Neural crest cell (in vitro differentiated cells): ENCODE measurements at places on chromosomes 13 and 19. TPM values are rescaled to one million over a fixed set of nuclear protein-coding genes. Genes with fewer than 3 reads are reported as not detected.

Gene SIGLEC10
- total RNA-seq, result not detected in 2 replicates

Gene ZNF99
- not detected in 2 replicates for total RNA-seq

- H3K27ac ChIP-seq, result no peak overlapping the region
- H3K27me3 ChIP-seq, result no peaks in the 10 kb centered on the region
- no peak for DNase-seq
- H3K36me3 ChIP-seq, result no peaks in the 10 kb centered on the region
- H3K4me3 ChIP-seq, result no peak overlapping the region
Observed at GRCh38 chr13:65143920-65144319, 2086.2 kb downstream of the PCDH9 start.

GRCh38 chr19:46256855-46257254 is 27.3 kb downstream of the IGFL1 start:
- H3K4me3 ChIP-seq, result no peak overlapping the region
- no peak overlapping the region for H3K27ac ChIP-seq
- no peak for DNase-seq
- peaks cover 21% of the 10 kb centered on the region for H3K27me3 ChIP-seq
- H3K36me3 ChIP-seq, result no peaks in the 10 kb centered on the region

DNA sequence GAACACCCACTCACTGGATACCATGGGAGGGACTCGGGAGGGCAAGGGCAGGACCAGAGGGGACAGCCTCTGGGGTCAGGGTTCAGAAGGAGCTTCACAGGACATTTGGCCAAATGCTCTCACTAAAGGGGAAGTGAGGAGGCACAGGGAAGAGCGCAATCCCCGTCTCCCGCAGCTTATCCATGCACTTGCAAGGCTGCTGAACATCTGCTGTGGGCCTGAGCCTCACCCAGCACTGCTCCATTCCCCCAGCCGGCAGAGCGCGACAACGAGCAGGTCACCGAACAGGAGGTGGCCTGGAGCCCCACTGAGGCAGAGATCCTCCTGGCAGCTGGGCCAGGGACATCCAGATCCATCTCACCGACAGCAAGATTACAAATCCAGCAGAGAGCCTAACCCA is 23.3 kb downstream of the ELAVL1 start:
- H3K36me3 ChIP-seq, result peaks cover 4% of the 10 kb centered on the region
- no peaks in the 10 kb centered on the region for H3K27me3 ChIP-seq
- no peaks in the 10 kb centered on the region for H3K4me1 ChIP-seq
- no peak overlapping the region for H3K4me3 ChIP-seq

- H3K27ac ChIP-seq, result no peak overlapping the region
- peaks cover 7% of the 10 kb centered on the region for H3K4me1 ChIP-seq
- H3K36me3 ChIP-seq, result peaks cover 30% of the 10 kb centered on the region
- no peak overlapping the region for H3K4me3 ChIP-seq
Observed at GRCh38 chr19:11066326-11066725, 22.9 kb upstream of the LDLR start.

- H3K4me1 ChIP-seq, result no peaks in the 10 kb centered on the region
- no peaks in the 10 kb centered on the region for H3K36me3 ChIP-seq
- DNase-seq, result no peak
Observed at GRCh38 chr13:36163809-36164308, 32.7 kb upstream of the DCLK1 start.

- no peak for DNase-seq
- peaks cover 7% of the 10 kb centered on the region for H3K4me1 ChIP-seq
- H3K36me3 ChIP-seq, result no peaks in the 10 kb centered on the region
Observed at GRCh38 chr19:29247051-29247450, 34.1 kb upstream of the UQCRFS1 start.

GRCh38 chr19:33444562-33445441 is 71.3 kb downstream of the CEBPG start:
- no peak overlapping the region for H3K4me3 ChIP-seq
- no peaks in the 10 kb centered on the region for H3K27me3 ChIP-seq
- H3K27ac ChIP-seq, result peak overlapping the region; percentile 35

DNA sequence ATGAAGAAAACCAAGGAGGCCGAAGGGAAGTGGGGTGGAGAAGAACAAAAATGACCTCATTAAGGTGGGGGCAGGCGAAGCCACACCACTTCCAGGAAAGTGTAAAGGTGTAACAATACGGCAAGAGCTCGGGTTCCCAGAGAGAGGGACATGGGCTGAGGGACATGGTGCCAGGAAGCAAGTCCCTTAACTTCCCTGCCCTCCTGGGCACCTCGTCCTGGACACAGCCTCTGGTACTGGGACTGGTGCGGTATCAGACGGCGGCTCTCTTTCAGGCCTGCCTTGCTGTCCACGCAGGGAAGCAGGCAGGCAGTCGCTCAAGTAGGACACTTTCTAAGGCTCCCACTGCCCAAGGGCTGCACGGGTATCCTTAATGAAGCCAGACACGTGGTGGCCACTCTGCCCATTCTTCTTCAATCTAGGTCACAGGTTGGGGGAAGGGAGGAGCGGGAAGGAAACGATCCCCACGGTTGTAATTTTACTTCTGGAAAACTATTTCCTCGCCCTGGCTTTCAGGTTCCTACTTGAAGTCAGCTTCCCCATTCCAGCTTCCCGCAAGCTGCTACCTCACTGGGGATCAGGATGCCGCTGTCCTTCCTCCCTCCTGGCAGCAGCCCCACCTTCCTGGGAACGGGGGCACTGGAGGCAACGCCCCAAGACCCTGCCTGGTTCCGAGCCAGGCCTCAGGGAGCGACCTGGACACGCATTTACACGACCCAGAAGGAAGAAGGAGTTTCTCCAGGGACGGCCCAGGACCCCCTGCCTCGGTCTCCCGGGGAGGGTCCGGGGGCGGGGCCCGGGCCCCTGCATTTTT is 1.2 kb downstream of the AP3D1 start:
- peak overlapping the region; percentile 19 for H3K27ac ChIP-seq
- no peaks in the 10 kb centered on the region for H3K36me3 ChIP-seq
- H3K4me1 ChIP-seq, result peaks cover 48% of the 10 kb centered on the region
- DNase-seq, result no peak
- H3K27me3 ChIP-seq, result no peaks in the 10 kb centered on the region
- H3K4me3 ChIP-seq, result peak overlapping the region; percentile 91

DNA sequence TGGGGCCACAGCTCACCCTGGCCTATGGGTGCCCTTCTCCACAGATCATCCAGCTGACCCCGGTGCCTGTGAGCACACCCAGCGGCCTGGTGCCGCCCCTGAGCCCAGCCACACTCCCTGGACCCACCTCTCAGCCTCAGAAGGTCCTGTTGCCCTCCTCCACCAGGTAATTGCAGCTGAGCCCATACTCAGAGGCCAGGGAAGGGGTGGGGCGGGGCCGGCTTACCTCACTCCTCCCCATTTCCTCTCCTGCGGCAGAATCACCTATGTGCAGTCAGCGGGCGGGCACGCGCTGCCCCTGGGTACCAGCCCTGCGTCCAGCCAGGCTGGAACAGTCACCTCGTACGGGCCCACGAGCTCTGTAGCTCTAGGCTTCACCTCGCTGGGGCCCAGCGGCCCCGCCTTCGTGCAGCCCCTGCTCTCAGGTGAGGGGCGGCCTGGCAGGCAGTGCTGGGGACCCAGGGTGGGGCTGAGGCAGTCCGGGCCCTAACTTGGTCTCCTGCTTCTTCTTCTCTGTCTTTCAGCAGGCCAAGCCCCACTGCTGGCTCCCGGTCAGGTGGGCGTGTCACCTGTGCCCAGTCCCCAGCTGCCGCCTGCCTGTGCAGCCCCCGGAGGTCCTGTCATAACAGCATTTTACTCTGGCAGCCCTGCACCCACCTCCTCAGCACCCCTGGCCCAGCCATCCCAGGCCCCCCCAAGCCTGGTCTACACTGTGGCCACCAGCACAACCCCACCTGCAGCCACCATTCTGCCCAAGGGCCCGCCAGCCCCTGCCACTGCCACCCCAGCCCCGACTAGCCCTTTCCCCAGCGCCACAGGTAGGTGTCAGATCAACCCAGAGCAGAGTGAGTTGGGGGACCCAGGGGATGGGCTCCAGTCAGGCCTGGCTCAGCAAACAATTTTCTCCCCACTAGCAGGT is 9.6 kb upstream of the PRR19 start:
- peaks cover 4% of the 10 kb centered on the region for H3K27me3 ChIP-seq
- H3K27ac ChIP-seq, result no peak overlapping the region
- peaks cover 8% of the 10 kb centered on the region for H3K4me1 ChIP-seq
- H3K4me3 ChIP-seq, result peak overlapping the region; percentile 3
- no peak for DNase-seq

- H3K4me1 ChIP-seq, result no peaks in the 10 kb centered on the region
- no peak overlapping the region for H3K27ac ChIP-seq
Observed at GRCh38 chr19:16168465-16169081, 4.8 kb downstream of the CIB3 start.

- H3K27ac ChIP-seq, result peak overlapping the region; percentile 3
- peaks cover 27% of the 10 kb centered on the region for H3K4me1 ChIP-seq
Observed at GRCh38 chr19:57829316-57829715, 783 bp upstream of the ZNF587B start.

DNA sequence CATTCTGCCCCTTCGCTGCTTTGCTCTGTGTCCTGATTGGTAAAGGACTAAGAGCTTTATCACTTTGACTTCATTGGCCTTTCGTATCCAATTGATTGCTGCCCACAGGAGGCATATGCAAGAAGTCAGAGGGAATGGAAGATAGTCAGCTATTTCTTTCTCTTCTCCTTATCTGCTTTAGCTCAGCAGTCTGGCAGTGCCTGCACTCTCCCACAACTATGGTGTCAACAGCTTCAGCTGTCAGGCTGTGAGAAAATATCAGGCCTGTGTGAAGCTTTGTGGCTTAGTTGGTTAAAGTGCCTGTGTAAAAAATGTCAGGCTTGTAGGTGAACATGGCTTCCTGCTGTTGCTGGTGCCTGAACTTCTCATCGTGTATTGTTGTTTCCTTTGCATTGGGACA is 243.0 kb downstream of the PCDH17 start:
- H3K27ac ChIP-seq, result no peak overlapping the region
- H3K27me3 ChIP-seq, result no peaks in the 10 kb centered on the region
- H3K36me3 ChIP-seq, result no peaks in the 10 kb centered on the region
- DNase-seq, result no peak
- H3K4me3 ChIP-seq, result no peak overlapping the region

DNA sequence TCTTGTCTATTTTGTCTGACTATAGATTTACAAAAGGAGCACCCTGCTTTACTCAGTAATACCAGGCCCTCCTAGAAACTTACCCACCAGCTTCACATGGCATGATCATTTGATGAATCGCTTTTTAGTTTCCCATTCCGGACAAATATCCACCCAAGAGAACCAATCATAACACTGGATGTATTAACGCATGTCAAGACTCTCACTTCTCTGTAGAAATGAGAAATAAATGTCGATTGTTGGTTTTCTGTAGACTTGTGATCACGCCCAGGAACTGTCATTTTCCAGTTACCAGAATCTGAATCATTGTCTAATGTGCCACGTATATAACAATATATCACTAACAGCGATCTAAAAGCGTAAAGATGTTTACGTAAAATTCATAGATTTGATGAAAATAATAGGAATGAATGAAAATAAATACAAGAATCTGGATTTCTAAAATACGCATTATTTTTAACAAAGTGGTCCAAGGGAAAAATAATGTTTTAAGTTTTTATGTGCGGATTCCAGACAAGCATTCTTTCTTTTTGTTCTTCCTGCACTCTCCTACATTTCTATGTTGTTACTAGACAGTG is 14.0 kb downstream of the CDX2 start:
- peaks cover 2% of the 10 kb centered on the region for H3K4me1 ChIP-seq
- H3K27ac ChIP-seq, result no peak overlapping the region
- no peaks in the 10 kb centered on the region for H3K36me3 ChIP-seq
- H3K4me3 ChIP-seq, result peak overlapping the region; percentile 23

DNA sequence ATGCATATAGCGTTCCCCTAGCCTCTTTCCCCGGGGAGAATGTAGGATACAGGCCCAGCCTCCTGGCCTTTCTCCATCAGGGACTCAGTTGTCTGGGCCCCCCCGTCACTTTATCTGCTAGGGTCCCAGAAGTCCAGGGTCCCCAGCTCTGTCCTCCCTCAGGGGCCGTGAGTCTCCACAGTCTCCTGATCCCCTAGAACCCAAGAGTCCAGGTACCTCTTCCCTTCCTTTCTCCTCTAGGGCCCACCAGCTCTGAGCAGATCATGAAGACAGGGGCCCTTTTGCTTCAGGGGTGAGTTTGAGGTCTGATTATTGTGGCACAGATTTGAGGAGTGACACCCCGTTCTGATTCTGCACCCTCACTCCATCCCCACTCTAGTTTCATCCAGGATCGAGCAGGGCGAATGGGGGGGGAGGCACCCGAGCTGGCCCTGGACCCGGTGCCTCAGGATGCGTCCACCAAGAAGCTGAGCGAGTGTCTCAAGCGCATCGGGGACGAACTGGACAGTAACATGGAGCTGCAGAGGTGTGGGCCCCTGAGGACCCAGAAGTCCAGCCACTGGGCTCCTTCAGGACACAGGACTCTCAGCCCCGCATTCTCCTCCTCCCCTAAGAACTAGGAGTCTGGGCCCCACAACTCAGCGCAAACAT is 758 bp downstream of the BAX start:
- H3K4me3 ChIP-seq, result peak overlapping the region; percentile 87
- H3K27ac ChIP-seq, result peak overlapping the region; percentile 35
- H3K4me1 ChIP-seq, result peaks cover 22% of the 10 kb centered on the region
- no peaks in the 10 kb centered on the region for H3K27me3 ChIP-seq
- peaks cover 11% of the 10 kb centered on the region for H3K36me3 ChIP-seq

Gene KRTDAP
- not detected in 2 replicates for total RNA-seq

- DNase-seq, result no peak
- peaks cover 9% of the 10 kb centered on the region for H3K4me1 ChIP-seq
- peaks cover 2% of the 10 kb centered on the region for H3K36me3 ChIP-seq
- H3K4me3 ChIP-seq, result peak overlapping the region; percentile 49
Observed at GRCh38 chr19:11194656-11195558, 2.4 kb downstream of the KANK2 start.

DNA sequence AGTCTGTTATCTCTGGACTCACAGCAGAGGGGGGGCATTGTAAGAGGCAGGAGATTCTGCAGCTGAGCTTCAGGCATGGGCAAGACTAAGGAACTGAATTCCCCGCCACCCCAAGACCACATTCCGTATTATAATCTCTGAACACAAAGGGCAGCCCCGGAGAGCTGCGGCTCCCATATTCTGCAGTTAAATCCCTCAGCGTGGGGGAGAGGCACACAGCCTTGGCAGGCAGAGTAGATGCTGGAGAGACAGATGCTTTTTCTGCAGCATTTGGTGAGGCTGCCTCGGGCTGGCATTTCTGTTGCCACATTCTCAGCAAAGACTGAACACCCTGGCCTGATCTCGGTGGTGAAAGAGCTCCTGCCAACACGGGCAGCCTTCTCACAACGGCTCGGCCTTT is 12.9 kb downstream of the CHAF1A start:
- H3K27ac ChIP-seq, result no peak overlapping the region
- no peaks in the 10 kb centered on the region for H3K4me1 ChIP-seq
- peaks cover 4% of the 10 kb centered on the region for H3K36me3 ChIP-seq
- DNase-seq, result no peak
- H3K4me3 ChIP-seq, result no peak overlapping the region

- peak overlapping the region; percentile 85 for H3K4me3 ChIP-seq
- peaks cover 9% of the 10 kb centered on the region for H3K4me1 ChIP-seq
- H3K27ac ChIP-seq, result no peak overlapping the region
- peak; percentile 75 for DNase-seq
- peaks cover 37% of the 10 kb centered on the region for H3K27me3 ChIP-seq
Observed at GRCh38 chr19:50147462-50148423, 15.3 kb downstream of the IZUMO2 start.

- H3K27ac ChIP-seq, result no peak overlapping the region
- no peaks in the 10 kb centered on the region for H3K27me3 ChIP-seq
- H3K4me3 ChIP-seq, result no peak overlapping the region
Observed at GRCh38 chr13:30355384-30355699, 48.0 kb upstream of the KATNAL1 start.
